ENCODE measurements at places on chromosomes 6 and 20.

DNA sequence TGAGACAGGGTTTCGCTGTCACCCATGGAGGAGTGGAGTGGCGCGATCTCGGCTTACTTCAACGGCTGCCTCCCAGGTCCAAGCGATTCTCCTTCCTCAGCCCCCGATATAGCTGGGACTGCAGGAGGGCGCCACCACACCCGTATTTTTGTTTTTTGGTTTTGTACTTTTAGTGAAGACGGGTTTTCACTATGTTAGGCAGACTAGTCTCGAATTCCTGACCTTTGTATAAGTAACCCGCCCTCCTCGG is 115.4 kb upstream of the BTN3A2 start:
- DNase-seq, result no peak

- DNase-seq, result no peak
Measured at GRCh38 chr6:3937438-3937837, 88.3 kb downstream of the FAM50B start.

DNA sequence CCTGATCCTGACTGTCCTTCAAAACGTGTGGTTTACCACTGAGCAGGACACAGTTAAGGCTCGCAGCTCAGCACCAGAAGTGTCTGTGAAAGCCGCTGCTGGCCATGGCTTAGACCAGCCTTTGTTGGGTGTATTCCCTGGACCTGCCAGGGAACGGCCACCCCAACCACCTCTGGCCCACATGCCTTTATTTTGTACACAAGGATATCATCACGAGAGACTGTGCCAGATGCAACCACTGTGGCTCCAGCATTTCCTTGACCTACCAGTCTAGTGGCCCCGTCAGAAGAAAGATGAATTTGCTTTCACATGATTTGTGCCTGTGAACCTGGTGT is 49.2 kb upstream of the FOXQ1 start:
- DNase-seq, result no peak

DNA sequence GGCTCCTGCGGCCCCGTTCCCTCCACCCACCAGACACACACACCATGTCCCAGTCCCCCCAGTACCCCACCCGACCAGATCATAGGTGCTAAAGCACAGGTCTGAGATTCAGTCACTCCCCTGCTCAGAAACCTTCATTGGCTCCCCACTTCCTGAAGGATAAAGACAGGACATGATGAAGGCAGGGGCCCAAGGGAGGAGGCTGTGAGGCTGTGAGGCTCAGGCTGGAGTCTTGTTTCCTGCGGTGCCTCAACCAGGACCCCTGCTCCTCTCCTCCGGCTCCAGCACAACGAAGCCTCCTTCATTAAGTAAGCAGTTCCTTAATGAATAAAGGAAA is 81.1 kb downstream of the NCR2 start:
- no peak for DNase-seq

DNA sequence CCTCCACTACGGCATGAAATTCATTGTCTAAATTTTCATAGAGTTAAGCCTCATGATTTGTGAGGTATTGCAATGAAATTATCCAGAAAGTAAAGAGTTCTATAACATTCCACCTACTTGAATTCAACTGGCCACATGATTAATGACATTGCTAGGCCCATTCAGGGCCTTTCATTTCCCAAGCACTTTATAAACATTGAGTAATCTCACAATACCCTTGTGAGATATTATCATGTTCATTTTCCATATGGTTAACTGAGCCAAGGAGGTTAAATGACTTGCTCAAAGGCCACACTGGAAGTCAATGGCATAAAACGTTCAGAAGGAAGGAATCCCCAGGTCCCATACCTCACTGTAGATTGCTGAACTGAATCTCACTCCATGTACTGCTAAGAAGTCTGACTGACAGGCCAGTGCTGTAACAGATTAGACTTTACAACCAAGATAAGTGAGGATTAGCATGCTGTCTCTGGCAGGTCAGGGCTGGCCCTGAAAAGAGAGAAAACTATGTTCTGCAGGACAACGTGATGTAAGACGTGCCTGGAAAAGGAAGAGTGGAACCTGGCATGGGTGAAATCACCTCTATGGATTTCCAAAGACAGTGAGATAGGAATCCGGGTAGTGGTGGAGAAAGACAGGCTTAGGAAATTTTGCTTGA is 75.9 kb upstream of the SPACA1 start:
- DNase-seq, result no peak

- DNase-seq, result no peak
Measured at GRCh38 chr6:56036916-56037600, 161.7 kb upstream of the BMP5 start.
